Fibroblast of pulmonary artery (primary cell): ENCODE measurements at places on chromosomes 5 and 9.
A peak's percentile ranks its signal among the peaks of the same experiment; 100 is the strongest.

GRCh38 chr5:69444127-69444754 lies 29.3 kb downstream of the MARVELD2 start:
- DNase-seq = no peak

DNA sequence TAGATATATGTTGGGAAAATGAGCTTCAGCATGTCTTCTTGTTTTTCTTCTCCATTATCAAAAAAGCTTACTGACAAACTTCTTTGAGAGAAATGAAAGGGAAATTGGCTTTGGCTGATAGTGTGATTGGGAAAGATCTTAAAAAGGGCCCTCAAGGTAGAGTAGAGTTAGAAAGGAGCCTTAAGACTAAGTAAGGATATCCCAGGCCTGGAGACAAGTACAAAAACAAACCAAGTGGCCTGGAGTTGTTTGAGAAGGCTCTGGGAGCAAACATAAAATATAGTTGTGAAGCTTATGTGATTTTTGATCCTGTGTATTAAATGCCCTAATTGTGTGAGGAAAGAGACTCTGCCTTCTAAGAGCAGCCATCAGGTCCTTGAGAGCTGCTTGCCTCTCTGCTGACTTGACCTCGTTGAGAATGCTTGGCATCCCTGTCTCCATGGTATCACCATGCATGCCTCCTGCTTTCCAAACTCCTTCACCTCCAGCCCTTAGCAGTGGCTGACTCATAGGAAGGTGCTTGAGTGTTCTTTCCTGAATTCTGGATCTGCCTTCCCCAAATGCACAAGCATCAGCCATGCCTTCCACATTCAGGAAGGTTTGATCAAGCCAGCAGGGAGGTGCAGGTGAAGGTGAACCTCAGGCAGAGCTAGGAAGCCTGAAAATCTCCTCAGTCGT lies 78.9 kb downstream of the SMARCA2 start:
- DNase-seq = peak; percentile 64

GRCh38 chr5:54942064-54942778 lies 43.2 kb downstream of the ESM1 start:
- DNase-seq = peak; percentile 31

DNA sequence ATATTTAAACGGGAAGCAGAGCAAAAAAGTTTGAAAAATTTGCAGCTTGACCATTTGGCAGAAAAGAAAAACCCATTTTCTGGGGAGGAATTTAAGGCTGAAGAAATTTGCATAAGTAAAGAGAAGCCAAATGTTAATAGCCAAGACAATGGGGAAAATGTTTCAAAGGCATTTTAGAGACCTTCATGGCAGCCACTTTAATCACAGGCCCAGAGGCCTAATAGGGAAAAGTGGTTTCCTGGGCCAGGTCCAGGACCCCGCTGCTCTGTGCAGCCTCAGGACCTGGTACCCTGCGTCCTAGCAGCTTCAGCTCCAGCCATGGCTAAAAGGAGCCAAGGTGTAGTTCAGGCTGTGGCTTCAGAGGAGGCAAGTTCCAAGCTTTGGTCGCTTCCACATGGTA lies 507.3 kb downstream of the SLCO4C1 start:
- no peak for DNase-seq

DNA sequence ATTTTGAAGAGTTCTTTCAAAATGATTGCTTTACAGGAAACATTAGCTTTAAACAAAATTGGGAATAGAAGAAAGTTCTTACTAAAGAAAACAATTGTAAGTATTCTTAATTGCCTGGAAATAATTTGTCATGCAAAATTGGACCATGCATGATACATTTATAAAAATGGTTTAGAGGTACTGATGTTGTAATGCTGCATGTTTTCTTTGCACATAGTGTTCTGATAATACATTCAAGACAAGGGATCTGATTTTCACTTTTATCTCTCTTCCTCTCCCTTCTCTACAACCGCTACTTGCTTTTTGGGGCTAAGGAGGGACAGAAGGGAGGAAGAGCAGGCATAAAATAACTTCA lies 211.6 kb upstream of the MPDZ start:
- DNase-seq = peak; percentile 17

GRCh38 chr5:126591549-126591948 lies 3.5 kb downstream of the ALDH7A1 start:
- no peak for DNase-seq

DNA sequence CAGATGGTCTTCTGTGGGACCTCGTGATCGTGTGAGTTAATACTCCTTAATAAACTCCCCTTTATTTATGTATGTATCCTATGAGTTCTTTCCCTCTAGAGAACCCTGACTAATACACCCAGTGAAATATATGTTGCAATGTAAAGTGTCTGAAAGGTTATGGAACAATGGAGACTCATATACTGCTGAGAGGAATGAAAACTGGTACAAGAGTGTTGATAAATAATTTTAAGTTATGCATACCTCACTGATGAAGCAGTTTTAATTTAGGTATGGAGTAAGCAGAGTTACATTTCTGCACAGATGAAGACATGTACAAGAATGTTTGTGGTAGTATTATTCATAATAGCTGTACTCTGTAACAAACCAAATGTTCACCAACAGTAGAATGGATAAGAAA lies 438.3 kb downstream of the TAF11L14 start:
- DNase-seq = no peak

DNA sequence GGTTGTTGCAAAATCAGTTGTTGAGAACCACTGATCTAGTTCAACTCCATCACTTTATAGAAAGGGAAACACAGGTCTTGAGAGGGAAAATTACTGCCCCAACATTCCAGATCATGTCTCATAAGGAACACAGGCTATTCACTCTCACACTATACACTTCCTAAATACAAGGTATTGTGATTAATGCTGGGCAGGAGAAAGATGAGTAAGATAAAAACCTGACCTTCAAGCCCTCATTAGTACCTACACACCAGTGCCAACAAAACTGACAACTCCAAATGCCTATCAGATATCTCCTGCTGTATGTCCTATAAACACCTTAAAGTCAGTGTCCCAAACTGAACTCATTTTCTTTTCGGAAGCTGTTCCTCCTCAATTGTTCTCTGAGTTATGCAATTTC lies 8.2 kb downstream of the GNE start:
- DNase-seq = no peak

DNA sequence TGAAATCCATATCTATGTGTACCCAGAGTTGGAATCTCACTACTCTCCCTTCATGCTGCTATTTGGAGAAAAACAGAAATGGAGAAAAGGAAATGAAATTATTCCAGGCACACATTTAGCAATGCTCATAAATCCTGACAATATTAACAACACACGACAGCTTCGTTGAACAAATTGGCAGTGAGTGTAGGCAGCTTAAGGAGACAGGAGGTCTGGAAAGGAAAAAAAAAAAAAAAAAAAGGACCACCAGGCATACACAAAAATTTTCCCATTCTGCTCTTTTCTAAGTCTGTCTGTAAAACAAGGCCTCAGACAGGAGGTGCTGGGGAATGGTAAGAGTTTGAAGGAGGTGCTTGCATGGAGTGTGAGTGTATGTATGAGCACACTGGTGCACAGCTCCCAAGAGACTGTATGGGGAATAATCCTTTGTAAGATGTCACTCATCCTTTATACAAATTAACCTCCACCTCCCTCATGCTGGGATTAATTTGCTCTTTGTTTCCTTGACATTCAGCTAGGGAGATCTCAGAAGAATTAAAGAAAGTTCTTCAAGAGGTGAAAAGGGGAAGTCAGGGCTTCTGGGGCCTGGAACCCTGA lies 78.9 kb downstream of the ASTN2 start:
- no peak for DNase-seq

- DNase-seq = no peak
Measured at GRCh38 chr9:134553996-134554372, 87.6 kb upstream of the COL5A1 start.

DNA sequence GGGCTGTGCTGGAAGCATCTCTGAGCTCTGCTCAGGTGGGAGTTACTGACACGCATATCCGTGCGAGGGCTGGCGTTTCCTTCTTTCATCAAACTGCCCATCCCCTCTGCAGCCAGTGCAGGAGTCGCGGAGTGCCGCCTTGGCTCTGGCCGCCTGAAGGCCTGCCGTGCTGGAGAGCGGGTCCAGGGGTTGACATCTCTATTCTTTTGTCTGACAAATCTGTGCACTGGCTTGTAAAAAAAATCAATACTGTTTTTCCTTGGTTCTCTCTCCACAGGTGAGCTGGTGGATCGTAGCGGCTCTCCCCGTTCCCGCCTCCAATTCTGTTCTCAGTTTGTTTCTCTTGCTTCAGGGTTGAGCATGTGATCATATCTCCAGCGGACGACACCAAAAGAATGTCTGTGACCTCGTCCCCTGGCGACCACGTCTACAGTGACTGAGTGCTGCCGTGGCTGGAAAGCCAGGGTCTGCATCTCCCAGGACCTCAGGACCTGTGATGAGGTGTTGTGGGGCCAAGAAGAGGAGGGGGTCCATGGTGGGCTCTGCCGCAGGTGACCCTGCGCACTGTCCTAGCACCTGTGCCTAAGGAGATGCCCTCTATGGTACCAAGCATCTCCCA lies 214.3 kb upstream of the IRX4 start:
- DNase-seq = no peak

GRCh38 chr5:19986031-19986619 lies 1.9 kb downstream of the CDH18 start:
- peak; percentile 7 for DNase-seq

DNA sequence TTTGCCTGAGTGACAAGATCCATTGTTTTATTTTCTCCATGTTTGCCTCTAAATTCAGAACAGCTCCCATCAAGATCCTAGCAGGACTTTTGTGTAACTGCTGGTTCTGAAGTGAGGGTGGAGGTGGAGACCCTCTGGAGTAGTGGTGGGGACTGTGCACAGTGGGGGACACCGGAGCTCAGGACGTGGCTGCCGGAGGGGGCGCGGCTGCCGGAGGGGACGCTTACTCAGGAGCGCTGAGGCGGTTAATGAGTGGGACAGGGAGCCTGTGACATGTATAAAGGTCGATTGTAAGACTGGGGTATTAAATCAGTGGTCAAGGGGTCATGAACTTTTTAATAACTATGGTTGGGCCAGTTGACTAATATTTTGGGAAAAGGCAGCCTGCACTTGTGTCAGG lies 127.0 kb upstream of the CACNA1B start:
- no peak for DNase-seq

GRCh38 chr5:10161778-10162177 lies 87.9 kb downstream of the ATPSCKMT start:
- DNase-seq = no peak

DNA sequence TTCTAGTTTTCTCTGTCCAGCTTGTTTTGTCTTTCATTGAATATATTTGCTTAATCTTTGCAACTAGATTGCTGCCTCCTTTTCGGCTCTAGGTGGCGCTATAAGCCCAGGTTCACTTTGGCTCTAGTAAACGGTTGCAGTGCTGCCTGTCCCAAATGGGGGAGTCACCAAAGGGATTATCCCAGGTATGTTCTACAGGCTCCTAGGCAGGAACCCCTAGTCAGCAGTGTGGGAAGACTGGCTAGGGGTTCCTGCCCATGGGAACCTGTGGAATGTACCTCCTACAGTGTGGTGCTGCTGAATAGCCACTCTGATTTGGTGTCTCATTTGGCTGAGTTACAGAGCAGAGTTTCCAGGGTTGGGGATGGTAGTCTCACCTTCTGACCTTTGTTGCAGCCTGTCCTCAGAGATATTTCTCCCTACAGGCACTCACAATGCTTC lies 85.2 kb downstream of the ARSB start:
- DNase-seq = peak; percentile 76

- DNase-seq = no peak
Measured at GRCh38 chr5:101897914-101898313, 398.2 kb downstream of the SLCO4C1 start.

GRCh38 chr5:3925022-3925421 lies 329.4 kb downstream of the IRX1 start:
- no peak for DNase-seq

DNA sequence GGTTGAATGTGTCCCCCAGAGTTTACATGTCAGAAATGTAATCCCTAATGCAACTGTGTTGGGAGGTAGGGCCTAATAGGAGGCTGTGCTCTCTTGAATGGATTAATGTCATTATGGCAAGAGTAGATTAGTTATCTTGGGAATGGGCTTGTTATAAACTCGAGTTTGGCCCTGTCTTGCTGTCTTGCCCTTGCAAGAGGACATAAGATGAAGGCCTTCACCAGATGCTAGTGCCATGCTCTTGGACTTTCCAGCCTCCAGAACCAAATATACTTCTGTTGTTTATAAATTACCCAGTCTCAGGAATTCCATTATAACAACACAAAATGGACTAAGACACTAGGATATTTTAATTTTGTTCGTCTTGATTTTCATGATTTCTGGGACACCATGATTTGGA lies 5.4 kb downstream of the PIK3R1 start:
- no peak for DNase-seq

DNA sequence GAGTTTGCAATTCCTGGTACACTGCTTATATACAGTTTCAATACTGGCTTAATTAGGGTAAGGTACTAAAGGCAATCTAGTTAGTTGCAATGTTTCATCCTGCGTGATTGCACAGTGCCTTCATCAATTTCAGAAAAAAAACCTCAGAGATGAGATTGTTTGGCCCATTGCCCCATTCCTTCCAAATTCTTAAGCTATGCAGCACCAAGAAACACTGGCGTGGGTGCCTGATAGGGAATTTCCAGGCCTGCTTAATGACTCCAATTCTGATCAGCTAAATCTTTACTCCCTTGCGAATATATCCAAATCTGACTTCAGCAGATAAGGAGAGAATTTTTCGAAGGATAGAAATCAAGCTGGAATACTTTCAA lies 35.9 kb upstream of the GAS1 start:
- DNase-seq = peak; percentile 98

- no peak for DNase-seq
Measured at GRCh38 chr9:72635197-72635596, 113.8 kb downstream of the TMC1 start.

DNA sequence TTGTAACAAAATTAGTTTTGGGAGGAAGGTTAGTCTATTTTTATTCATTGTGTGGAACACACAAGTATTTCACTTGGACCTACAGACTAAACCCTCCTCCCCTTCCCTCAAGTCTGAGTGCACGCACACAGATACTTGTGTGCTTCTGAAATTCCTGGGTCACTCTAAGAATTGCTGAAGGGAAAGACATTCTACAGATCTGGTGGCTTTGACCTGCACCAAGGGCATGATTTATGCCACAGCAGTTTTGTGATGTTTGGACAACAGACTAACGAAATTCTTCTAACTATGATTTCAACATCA lies 150.5 kb downstream of the ARL15 start:
- no peak for DNase-seq

DNA sequence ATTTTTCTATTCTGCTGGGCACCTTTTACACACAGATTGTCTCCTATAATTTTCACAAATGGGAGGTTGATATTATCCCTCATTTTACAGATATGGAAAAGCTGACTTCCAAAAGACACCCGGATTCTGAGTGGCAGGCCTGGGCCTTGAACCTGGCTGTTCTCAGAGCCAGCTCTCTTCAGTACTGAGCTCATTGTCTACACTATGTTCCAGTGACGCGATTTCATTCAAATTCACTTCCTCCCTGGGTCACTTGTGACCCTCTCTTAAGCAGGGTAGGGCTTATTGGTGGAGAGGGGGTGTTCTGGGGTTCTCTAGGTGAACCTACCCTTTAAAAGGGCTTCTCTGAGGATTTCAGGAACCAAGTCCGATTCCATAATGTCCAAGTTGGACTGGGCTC lies 70.2 kb downstream of the ANKRD33B start:
- DNase-seq = no peak

- DNase-seq = no peak
Measured at GRCh38 chr5:164967354-164967753, 1461.9 kb downstream of the MAT2B start.

- DNase-seq = no peak
Measured at GRCh38 chr9:79284081-79284480, 287.7 kb upstream of the TLE4 start.

GRCh38 chr9:24616863-24617262 lies 71.2 kb upstream of the IZUMO3 start:
- no peak for DNase-seq
